LHCN-M2 (cell line): ENCODE measurements at places on chromosomes 2 and 18. TPM values are rescaled to one million over a fixed set of nuclear protein-coding genes. Genes with fewer than 3 reads are reported as not detected.
A peak's percentile ranks its signal among the peaks of the same experiment; 100 is the strongest.

- peak; percentile 7 for DNase-seq
Measured at GRCh38 chr2:225328192-225328591, 71.3 kb upstream of the NYAP2 start.

GRCh38 chr2:1701020-1701419 is 43.3 kb downstream of the PXDN start:
- no peak for DNase-seq

- DNase-seq, result peak; percentile 54
Measured at GRCh38 chr18:3451989-3452749, 2.2 kb downstream of the TGIF1 start.

GRCh38 chr2:96648306-96648930 is 5.9 kb downstream of the FER1L5 start:
- DNase-seq, result no peak

GRCh38 chr2:195657634-195658540 is 861 bp downstream of the SLC39A10 start:
- DNase-seq, result peak; percentile 71

- DNase-seq, result no peak
Measured at GRCh38 chr2:99545066-99545465, 55.2 kb upstream of the REV1 start.

- DNase-seq, result peak; percentile 34
Measured at GRCh38 chr2:48508461-48509124, 21.4 kb upstream of the STON1 start.

FBXO41 gene
- total RNA-seq, result 4.0 and 4.8 TPM in 2 replicates

DNA sequence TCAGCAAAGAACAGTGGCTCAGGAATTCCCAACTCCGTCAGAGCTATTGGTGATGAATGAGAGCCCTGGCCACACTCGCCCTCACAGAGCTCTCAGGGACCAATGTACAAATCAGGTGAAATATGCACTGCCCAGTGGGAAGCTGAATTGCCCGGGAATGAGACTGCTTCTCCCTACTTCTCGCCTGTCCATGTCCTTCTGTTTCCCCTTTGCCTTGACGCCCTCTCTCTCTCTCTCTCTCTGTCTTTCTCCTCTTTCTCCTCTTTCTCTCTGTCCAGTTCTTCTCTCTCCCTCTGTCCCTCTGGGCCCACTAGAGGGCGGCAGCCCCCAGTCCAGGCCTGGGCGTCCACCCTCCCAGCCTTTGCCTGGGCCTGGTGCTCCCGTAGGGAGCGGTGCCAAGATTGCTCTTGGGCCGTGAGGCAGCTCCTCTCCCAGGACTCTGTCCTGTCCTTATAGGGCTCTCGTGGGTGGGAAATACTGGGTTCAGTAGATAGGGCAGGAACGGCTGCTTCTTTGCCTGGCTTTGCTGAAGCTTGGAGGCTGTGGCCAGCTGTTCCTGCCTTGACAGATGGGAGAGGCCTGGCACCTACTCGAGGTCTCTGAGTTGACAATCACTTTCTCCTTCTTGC is 28.4 kb upstream of the PUM2 start:
- DNase-seq, result peak; percentile 96

ALPI gene
- total RNA-seq, result not detected in 2 replicates

- DNase-seq, result peak; percentile 60
Measured at GRCh38 chr2:177433402-177433801, 40.8 kb downstream of the AGPS start.

TCF7L1 gene
- 0.46 and 1.1 TPM in 2 replicates for total RNA-seq

NOL4 gene
- total RNA-seq, result not detected in 2 replicates

DNA sequence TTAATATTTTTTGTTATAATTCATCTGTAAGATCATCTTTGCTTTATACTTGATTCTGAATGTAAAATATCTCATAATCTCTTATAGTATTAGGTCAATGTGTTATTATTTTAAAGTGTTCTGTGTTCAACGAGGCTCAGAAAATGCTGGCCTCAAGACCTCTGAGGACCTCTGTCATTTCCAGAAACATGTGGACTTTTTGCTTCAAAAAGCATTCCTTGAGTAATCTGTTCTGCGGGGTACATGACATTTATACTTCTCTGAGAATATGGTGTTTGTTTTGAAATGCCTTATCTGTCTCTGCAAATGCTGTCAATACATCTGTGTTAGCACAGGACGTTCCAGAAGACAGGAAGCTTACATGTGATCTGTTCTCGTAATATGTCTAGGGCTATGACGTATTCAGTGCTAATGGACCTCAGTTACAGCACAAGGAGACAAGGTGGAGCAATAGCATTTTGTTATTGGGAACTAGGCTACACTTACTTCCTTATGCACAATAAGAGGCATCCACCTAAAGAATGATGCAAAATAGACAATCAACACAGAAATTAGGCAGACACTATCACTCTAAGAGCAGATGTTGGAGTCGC is 37.6 kb upstream of the IL1RL1 start:
- no peak for DNase-seq

GRCh38 chr2:237299906-237300305 is 114.1 kb downstream of the COL6A3 start:
- peak; percentile 98 for DNase-seq

GRCh38 chr2:51247252-51247805 is 215.4 kb upstream of the NRXN1 start:
- DNase-seq, result no peak

GRCh38 chr18:59006461-59007067 is 133.1 kb upstream of the SEC11C start:
- peak; percentile 60 for DNase-seq

DNA sequence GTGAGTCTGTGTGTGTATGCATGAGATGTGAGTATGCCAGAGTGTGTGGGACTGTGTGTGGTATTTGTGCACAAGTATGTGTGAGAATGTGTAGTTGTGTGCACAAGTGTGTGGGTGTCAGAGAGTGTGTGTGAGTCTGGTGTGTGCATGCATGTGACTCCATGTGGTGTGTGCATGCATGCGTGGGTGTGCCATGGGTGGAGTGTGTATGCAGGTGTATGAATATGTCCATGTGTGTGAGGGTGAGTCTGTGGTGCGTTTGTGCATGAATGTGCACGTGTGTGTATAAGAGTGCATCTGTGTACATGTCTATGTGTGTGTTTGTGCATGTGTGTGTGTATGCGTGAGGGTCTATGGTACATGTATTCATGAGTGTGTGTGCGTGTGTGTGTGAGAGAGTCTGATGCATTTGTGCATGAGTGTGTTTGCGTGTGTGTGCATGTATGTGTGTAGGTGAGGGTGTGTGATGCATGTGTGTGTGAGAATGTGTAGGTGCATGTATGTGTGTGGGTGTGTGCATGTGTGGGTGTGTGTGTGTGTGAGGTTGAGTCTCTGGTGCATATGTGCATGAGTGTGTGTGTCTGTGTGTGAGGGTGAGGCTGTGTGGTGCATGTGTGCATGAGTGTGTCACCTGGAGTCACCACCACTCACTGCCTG is 226.8 kb downstream of the LDLRAD4 start:
- no peak for DNase-seq

SGPP2 gene
- not detected in 2 replicates for total RNA-seq

DNA sequence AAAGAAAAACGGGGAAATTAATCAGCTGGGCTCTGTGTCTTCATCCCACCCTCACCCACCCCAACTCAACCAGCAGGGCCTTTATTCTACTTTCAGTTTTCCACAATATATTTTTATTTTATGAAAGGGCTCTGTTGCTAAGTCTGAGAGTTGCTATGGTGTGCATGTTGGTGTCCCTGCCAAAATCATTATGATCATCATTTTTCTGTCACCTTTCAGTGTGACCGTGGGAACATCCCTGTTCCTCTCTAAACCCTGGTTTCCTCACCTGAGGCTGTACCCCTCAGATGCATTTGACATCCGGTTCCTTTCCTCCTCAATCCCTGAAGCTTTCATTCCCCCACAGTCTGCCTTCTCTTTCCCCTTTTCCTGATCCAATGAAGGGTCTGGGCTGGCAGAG is 180.5 kb downstream of the ZFP36L2 start:
- DNase-seq, result no peak

DNA sequence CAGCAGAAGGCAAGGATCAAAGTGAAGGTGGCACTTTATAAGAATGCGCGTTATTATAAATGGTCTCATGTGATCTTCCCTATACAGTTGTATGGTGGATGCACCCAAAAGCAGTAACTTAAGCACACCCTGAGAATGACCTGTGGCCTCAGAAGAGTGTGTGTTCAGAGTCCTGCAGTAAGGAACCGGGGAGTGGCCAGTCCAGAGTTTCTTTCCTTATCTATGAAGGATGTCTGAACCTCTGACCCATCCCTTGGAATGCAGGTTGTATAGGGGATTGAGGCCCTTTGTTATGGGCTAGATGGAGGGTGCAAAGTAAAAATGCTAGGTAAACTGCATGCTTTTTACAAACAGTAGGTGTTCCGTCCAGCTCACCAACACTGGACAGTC is 43.6 kb upstream of the ANKRD44 start:
- DNase-seq, result no peak

HOXD8 gene
- total RNA-seq, result 0.58 and 1.4 TPM in 2 replicates

DNA sequence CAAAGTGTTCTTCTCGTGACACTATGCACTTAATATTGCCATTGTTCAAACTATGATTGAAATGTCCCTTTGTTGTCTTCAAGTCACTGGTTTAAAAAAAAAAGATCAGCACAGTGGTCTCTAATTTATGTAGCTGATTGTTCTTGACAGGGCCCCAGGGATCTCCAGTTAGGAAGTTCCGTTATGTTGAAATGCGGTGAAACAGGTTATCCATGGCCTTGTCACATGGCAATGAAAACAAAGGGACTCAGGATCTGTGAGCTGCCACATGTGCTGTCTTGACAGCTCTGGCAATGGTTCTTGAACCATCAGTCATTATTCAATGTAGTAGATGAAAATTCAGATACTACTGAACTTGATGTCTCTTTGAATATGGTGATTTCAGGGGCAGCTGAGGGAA is 147.4 kb downstream of the SETBP1 start:
- no peak for DNase-seq

- DNase-seq, result no peak
Measured at GRCh38 chr2:24745825-24746224, 47.4 kb downstream of the PTRHD1 start.

SCN7A gene
- total RNA-seq, result 0.06 TPM in 1 of 2 replicates, not detected in the other

DNA sequence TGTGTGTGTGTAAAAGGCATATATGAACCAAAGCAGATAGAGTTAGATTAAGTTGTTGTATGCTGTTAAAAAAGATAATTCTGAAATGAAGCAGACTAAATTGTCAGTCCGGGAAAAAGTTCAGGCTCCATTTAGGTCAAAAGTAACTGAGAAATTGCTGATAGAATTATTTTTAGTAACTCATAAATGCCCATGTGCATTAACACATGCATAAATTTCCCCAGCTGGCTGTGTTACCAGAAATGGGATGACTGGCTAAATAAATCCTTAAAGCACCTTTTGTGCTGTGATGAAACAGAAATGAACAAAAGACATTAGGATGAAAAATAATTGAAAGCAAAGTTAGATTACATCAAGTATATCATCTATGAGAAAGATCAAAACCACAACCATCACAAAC is 111.3 kb downstream of the NYAP2 start:
- DNase-seq, result no peak

- DNase-seq, result peak; percentile 78
Measured at GRCh38 chr2:164542581-164543021, 78.7 kb downstream of the GRB14 start.

GRCh38 chr2:29398384-29399237 is 283.4 kb downstream of the CLIP4 start:
- peak; percentile 37 for DNase-seq

GRCh38 chr2:26279886-26280285 is 35.1 kb downstream of the HADHB start:
- DNase-seq, result peak; percentile 34

DNA sequence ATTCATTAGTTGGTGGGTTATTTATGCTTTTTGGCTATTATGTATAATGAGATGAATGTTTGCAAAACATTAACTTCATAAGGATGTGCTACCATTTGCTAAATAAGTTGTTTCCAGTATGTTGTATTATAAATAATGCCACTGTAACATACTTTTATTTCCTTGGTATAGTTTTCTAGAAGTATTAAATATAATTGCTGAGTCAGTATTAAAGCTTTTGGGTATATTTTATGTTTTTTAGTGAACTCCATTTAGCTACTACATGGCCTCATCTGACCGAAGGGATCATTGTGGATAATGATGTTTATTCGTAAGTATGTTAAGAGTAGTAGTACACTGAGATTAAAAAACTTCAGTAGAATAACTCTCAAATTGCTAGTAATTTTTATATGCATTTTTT is 73.8 kb downstream of the RAB3GAP1 start:
- no peak for DNase-seq

DNA sequence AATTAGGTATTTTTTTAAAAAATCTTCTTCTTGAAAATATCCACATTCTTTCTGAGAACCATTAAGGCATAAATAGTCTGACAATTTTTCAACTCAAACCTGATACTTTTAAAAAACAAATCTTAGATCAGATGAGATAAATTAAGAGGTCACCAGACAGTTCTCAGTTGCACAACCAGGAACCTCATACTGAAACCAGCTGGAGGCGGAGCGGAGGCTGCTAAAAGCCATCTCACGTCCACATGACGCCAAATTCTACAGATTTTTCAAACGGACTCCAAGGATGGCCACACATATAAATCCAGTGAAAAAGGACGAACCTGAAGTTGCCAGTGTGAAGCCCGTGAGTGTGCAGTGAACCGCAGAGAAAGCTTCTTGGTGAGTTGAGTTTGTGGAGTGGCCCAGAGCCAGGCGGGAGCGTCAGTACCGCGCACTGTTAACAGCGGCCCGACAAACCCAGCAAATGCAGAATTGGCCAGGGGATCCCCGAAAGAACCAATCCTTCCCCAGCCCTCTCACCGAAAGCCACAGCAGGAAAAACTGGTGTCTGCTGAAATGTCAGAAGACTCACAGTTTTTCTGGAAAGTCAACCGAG is 53.1 kb upstream of the BBS5 start:
- DNase-seq, result no peak

DNA sequence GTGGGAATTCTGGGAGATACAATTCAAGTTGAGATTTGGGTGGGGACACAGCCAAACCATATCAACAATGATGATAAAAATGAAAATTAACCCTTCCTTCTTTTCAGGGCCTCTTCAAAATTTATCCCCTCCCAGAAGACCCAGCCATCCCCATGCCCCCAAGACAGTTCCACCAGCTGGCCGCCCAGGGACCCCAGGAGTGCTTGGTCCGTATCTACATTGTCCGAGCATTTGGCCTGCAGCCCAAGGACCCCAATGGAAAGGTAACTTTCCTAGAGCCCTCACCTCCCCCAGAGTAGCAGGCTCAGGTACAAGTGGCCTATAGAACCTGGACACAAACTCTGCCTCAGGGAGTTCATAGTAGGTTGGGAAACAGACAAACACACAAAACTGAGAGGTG is 205.4 kb downstream of the DYSF start:
- no peak for DNase-seq

PRLH gene
- not detected in 2 replicates for total RNA-seq

DNA sequence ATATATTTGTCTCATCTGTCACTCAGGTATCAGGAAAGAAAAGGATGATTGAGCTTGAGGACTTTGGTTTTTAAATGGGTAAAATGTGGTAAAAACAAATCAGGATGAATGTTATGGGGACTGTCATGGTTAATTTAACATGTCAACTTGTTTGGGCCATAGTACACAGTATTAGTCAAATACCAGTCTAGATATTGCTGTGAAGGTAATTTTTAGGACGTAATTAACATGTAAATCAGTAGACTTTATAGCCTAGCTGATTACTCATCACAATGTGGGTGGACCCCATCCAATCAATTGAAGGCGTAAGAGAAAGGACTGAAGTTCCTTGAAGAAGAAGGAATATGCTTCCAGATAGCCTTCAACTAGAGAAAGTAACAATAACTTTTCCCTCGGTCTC is 275.7 kb upstream of the ZNF804A start:
- no peak for DNase-seq
